ENCODE measurements at places on chromosomes 3 and 15.
A peak's percentile ranks its signal among the peaks of the same experiment; 100 is the strongest.

DNA sequence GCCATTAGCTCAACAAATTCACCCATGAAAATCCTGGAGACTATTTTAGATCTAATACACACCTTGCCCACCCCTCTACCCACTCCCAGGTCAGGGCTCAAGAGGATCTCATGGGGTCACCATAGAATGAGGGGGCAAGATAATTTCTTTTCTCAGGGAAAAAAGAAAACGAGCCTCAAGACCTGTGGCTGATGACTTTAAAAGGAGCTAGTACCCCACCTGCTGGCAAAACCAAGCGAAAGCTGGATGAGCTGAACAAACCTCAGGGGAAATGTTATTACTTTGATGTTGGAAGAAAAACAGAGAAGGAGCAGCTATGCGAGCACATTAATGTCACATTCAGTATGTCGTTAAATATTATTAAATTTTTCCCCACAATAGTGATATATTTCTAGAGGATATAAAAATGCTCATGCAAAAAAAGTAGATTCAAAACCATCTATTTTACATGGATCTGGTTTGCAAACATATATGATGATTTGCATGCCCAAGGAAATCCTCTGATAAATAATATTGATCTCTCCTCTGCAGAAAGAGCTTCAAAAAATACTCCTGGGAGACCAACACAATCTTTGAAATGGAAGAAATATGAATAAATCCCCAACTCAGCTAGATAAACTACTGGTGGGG is 37.7 kb downstream of the PLD1 start:
- peak; percentile 31 for DNase-seq

DNA sequence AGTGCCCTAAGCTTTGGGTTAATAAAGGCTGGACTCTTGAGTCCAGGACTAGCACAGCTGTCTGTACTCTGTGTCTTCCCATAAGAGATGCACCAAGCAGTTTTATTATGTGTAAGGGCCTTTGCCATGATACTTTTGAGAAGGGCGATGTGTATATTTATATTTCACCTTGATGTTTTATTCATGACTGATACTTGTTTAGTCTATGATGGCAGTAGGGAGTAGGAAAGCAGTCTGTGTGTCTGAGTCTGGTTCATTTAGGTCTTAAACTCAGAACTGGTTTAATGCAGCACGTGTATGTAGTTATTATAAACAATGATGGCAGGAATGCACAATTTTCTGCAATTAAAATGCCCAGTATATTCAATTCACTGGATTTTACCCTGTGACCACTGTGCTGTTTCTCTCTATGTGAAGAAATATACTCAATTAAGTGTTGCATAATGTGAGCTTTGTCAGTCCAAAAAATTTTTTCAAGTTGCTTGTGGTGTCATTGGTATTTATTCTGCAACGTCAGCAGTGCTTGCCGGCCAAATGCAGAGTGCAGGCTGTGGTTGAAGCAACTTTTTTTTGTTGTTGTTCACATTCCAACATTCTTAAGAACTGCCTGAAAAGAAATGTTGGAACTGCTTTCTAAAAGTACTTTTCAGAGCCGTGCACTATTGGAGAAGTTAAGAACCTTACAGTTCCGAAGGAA is 423.7 kb upstream of the SEMA6D start:
- DNase-seq: no peak

- no peak for DNase-seq
These were observed 153.0 kb upstream of the MLF1 start for GRCh38 chr3:158418035-158418434.

- DNase-seq: no peak
These were observed 16.6 kb upstream of the LRRK1 start for GRCh38 chr15:100902436-100903167.

DNA sequence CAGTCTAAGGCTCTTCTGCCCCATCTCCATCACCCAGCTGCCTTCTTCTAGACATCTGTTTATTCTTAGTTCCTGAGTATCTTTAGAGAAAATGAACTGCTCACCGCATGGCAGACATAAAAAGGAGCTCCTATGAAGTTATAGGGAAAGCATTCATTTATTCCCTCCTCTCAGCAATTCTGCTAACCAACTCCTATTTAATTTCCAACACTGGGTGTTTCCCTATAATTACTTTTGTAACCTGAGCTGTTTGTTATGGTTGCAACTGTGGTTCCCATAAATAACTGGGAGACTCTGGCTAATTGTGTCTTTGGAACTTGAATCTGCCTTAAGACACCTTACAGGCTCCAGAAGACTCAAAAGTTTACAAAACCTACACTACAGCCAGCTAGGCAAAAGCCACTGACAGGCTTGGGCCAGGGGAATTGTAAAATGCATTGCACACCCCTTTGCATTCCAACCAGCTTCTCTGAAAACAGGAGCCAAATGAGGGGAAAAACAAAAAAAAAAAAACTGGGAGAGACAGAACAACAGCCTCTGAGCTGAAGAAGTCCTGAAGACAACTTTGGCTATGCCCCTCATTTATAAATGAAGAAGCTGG is 231.5 kb upstream of the FEZF2 start:
- DNase-seq: no peak

DNA sequence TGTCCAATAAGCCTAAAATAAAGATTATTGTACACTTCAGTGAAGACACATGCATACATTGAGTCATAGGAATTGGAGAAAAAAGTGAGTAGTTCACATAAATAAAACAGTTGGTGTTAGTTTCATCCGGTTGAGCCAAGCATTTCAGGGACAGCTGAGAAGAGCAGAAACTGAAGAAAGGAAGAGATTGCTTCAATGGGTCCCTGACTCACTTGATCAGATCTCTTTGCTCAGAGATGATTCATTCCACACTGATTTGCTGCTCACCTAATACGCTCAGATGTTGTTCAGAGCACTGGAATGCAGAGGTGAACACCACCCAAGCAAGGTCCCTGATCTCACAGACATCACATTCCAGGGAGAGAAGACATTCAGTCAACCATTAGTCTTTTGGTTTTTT is 93.7 kb downstream of the RAD18 start:
- DNase-seq: peak; percentile 45

- no peak for DNase-seq
These were observed 57.0 kb downstream of the MLH1 start for GRCh38 chr3:37050282-37050681.

DNA sequence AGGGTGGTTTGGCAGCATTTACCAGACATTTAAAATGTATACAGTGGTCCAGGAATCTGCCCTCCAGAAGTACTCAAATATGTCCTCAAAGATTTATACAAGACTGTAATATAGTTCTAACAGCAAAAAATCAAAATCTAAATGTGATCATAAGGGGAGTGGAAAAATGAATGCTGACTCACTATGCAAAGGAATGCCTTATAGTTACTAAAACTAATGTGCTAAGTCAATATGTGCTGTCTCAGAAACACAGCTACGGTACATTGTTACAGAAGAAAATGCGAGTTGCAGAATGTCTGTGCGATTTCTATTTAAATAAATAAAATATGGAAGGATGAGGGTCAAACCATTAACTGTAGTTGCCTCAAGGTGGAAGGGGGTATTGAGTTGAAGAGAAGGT is 230.1 kb upstream of the UBE2E1 start:
- DNase-seq: no peak

DNA sequence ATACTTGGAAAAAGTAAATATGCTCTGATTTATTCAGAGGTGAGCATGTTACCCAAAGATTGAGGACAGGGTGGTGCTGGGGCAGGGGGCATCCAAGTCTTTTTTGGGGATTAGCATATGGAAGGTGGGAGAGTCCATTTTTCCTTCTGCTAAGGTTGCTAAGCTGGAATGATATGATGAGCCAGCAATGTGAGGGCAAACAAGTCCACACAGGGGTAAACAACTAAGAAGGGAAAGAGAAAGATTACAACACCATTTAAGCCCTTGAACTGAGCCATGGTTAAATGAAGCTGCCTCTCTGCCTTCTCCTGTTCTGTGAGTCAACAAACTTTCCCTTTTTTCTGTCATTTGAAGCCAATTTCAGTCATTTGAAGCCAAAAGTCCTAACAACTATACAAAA is 89.0 kb downstream of the RPL22L1 start:
- no peak for DNase-seq

Data from 8988T (cell line).